ENCODE measurements at places on chromosomes 7 and 10. TPM values are rescaled to one million over a fixed set of nuclear protein-coding genes. Genes with fewer than 3 reads are reported as not detected.
A peak's percentile ranks its signal among the peaks of the same experiment; 100 is the strongest.

Gene VENTX
- not detected for total RNA-seq

GRCh38 chr10:127922675-127923366 lies 15.9 kb downstream of the PTPRE start:
- DNase-seq: peak; percentile 73

GRCh38 chr10:89348481-89348880 lies 20.7 kb downstream of the IFIT3 start:
- DNase-seq: no peak

GRCh38 chr10:77907900-77908717 lies 18.4 kb downstream of the DLG5 start:
- DNase-seq: peak; percentile 36

DNA sequence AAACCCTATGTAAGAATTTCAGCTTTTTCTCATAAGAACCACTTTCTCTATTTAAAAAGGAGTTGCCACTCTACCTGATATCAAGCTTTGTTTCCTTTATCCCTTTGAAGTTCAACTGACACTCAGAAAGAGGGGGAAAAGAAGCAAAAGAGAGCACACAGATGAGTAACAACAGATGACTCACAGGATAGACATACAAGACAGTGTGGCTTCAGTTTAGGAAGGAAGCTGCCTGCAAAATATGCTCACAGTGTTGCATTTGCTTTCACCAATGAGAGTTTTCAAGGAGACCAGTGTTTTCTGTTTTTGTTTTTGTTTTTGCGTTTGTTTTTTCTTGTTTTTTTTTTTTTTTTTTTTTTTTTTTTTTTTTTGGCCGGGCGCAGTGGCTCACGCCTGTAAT lies 1181.6 kb downstream of the DNAJB9 start:
- DNase-seq: no peak

GRCh38 chr7:108132551-108133265 lies 2.5 kb upstream of the LAMB4 start:
- no peak for DNase-seq

DNA sequence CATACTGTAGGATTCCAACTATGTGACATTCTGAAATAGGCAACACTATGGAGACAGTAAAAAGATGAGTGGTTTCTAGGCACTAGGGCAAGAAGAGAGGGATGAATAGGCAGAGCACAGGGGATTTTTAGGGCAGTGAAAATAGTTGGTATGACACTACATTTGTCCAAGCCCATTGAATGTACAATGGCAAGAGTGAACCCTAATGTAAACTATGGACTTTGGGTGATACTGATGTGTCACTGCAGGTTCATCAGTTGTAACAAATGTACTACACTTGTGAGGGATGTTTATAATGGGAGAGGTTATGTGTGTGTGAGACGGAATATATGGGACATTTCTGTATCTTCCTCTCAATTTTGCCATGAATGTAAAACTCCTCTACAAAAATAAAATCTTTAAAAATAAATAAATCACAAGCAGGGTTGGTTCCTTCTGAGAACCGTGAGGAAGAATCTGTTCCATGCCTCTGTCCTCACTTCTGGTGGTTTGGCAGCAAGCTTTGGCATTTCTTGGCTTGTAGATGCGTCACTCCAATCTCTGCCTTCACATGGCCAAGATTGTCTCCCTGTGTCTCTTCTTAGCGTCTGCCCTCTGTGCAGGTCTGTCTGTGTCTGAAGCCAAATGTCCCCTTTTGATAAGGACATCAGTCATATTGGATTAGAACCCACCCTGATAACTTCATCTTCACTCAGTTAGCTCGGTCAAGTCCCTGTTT lies 83.1 kb upstream of the AGBL3 start:
- no peak for DNase-seq

DNA sequence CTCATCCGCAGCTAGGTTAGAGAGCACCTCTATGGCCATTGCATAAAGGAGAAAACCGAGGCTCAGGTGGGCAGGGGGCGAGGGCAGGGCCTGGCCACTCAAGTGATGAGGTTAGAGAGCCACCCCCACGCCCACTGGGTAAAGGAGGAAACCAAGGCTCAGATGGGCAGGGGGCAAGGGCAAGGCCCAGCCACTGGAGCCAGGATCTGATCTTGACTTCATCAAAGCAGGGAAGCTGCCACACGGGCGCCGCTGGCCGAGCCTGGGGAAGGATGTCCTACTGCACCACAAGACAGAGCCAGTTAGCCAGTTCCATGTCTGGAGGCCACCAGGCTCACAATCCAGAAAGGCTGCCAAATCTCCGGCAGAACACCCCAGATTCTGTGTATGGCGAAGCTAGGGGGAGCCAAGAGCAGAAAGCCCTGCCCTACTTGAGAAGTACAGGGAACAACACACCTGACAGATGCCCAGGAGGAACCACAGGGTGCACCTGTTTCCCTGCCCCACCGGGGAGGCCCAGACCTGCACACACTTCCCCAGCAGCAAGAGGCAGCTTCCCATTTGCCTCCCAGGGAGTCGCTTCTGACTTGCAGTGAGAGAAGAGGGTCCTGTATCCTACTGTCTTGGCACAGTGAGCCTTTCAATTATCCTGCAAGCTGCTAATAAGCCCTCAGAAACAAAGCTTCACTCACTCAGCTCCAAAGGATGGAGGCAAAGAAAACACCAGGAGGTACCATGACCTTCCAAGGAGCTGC lies 101.9 kb downstream of the TNS3 start:
- DNase-seq: no peak

DNA sequence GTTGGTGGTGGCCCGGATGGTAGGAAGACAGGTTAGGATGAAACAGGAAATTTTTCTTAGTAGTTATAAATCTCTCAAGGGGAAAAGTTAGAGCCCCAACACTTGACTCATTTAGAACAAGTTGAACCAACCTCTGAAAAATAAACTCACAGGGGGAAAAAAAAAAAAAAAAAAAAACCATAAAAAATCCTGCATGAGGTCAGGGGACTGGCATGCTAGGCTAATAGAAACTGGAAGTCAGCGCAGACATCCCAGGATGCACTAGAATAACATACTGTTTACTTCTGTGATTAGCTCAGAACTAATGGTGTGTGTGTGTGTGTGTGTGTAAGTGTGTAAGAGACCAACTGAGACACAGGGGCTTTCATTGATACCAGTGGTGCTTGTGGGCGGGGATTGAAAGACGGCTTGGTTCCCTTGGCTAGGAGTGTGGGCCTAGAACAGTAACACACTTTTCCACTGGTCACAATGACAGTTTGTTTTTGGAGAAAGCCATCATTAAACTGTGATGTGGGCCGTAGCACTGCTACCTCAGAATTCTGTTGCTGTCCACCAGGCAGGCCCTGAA lies 491.6 kb upstream of the GALNT17 start:
- no peak for DNase-seq

DNA sequence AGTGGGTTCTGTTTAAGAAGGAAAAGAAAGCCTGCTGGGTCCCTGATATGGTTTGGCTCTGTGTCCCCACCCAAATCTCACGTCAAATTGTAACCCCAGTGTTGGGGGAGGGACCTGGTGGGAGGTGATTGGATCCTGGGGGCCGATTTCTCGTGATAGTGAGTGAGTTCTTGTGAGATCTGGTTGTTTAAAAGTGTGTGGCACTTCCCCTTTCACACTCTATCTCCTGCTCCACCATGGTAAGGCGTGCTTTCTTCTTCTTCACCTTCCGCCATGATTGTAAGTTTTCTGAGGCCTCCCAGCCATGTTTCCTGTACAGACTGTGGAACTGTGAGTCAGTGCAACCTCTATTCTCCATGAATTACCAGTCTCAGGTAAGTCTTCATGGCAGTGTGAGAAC lies 42.6 kb downstream of the INPP5A start:
- DNase-seq: no peak

- no peak for DNase-seq
These were observed 31.5 kb upstream of the GRB10 start for GRCh38 chr7:50814166-50814565.

DNA sequence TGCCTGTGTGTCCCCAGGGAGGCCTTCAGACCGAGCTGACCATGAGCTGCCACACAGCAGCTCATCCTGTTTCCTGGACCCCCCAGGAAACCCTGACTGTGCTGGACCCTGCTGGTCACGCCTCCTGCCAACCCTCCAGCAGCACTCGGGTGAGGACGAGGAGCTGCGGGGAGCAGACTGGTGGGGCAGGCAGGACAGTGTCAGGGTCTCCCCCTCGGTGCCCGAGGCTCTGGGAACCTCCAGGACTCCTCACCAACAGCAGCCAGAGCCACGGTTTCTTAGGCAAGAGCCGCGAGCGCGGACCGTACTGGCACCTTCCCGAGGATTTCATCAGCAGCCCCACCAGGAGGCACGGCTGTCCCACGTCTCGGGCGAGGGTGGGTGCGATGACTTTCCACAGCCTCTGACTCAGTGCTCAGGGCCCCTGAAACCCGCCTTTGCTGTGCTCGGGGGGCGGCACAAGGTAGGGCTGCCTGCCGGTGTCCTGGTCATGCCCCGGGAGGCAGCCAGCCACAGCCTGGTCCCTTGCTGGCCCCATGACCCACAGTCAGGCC lies 186.9 kb downstream of the ELFN1 start:
- DNase-seq: no peak

DNA sequence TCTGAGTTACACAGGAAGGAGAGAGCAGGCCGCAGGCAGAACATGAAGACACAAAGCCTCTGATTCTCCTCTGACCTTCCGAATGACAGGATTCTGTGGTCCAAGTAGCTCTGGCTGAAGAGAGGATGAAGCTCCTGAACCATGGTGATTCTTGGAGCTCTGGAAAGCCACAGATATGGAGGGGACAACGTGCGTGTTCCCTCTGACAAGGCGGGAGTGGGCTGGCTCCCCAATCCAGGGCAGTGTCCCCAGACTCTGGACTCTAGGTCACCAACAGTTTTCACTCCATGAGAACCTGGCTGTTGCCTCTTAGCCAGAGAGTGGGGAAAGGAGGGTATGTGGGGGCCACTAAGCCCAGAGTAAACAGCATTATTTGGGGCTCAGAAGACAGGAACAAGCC lies 7.4 kb upstream of the TRPV6 start:
- DNase-seq: no peak

DNA sequence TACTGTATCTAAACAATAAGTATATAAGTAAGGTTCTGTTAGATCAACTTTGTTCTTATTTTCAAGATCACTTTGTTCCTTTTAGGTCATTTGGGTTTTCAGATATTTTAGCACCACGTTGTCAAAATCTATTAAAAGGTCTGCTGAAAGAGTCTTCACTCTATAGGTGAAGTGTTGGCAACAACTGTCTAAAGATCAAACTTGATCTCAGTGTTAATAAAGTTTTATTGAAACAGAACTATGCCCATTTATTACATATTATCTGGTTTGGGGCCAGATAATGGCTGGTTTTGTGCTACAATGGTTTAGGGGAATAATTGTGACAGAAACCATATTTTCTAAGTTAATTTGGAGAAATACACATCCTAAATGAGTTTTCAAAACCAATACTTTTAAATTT lies 478.9 kb upstream of the GRM3 start:
- DNase-seq: no peak

DNA sequence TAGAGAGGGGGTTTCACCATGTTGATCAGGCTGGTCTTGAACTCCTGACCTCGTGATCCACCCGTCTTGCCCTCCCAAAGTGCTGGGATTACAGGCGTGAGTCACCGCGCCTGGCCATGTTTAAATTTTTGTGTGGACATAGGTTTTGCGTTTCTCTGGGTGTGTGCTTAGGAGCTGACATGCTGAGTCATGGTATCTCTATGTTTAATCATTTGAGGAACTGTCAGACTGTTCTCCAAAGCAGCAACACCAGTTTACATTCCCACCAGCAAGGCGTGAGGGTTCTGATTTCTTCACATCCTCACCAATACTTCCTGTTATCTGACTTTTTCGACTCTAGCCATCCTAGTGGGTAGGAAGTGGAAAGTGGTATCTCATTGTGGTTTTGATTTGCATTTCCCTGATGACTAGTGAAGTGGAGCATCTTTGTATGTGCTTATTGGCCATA lies 153.7 kb downstream of the DNAJB6 start:
- DNase-seq: peak; percentile 47

Gene NOS3
- 1.1 TPM for total RNA-seq

DNA sequence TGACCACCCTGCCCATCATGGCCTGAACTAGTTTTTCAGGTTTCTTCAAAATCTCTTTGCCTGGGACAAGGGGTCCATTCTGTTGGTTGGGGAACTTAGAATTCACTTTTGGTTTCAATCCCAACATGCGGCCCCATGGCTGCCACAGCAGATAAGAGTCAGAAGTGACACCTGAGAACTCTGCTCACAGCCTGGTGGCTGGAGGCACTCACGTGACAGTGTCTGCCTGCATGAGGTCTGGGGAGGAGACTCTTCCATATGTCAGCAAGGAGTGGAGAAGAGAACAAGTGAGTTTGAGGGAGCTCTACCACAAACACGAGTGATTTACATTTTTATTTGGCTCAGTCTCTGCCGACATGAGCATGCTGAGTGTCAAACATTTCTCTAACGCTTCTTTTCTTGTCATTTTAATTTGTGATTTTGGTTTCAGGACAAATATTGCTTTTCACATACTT lies 370.4 kb downstream of the TNS3 start:
- peak; percentile 59 for DNase-seq

Gene HYAL4
- total RNA-seq: not detected

DNA sequence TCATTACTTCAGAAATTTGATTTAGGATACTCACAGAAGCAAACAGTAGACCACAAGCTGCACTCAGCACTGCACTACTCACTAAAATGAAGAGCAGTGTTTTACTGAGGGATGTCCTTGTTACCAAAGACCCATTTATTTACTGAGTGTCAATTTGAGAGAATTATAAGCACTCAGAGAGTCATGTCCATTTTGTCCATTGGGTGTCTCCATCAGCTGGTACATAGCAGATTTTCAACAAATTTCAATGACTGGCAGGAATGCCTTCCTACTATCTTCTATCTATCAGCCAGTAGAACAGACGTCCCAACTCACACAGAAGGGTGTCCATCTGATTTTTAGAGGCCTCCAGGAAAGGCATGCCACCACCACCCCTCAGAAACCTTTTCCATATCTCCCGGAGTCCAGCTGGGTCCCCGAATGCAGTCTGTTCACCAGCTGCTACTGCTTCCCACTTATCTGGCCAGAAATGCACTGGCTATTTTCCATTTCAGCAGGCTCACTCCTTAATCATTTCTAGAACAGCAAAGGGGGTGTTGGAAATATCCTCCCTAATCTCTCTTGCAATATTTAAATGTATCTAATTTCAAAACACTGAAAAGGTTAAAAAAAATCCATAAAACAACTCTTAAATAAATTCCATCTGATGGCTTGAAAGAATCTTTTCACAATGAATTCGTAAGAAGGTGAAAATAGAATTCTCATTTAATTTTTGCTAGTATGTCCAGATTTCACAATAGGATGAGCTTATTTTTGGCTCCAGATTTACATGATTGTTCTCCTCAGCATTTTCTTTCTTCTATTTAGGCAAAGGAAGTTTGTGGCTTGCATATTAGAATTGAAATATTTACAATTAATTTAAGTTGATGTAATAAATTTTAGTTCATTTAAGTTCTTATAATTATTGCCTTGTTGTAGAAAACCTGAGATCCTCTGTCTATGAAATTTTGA lies 1164.0 kb upstream of the CELF2 start:
- no peak for DNase-seq

DNA sequence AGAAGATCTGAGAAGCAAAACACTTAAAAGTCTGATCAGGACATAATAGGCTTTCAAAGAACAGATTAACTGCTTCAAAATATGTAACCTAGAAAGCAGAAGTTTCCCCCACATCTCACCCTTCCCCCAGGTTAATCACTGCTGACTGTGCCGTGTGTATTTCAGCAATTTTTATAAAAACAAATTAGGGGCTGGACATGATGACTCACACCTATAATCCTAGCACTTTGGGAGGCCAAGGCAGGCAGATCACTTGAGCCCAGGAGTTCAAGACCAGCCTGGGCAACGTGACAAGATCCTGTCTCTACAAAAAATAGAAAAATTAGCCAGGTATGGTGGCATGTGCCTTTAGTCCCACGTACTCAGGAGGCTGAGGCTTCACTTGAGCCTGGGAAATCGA lies 67.6 kb upstream of the GATA3 start:
- no peak for DNase-seq
